ENCODE measurements at places on chromosomes 3 and 15.
A peak's percentile ranks its signal among the peaks of the same experiment; 100 is the strongest.

DNA sequence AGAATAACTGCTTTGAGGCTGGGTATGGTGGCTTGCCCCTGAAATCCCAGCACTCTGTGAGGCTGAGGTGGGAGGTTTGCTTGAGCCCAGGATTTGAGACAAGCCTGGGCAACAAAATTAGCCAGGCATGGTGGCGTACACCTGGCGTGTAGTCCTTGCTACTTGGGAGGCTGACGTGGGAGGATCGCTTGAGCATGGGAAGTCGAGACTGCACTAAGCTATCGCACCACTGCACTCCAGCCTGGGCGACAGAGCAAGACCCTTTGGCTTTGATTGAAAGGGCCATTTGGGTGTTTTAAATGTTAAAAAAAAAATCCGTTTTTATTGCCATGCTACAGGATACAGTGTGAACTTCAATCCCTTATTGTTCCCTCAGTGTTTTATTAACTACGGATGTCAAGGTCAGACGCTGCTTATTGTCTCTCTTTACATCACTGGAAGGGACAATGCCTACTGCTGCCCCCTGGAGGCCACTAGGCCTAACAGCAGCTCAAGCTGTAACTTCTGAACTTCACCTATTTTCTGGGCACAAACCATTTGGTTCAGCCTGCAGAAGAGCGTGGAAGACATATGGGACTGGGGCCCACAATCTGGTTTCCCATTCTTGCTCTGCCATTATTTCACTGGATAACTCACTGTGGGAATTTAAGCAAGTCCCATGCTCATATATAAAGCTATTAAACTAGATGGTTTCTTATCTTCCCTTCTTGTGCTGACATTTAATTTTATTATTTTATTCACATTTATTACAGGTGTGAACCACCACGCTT, 15.3 kb upstream of the IREB2 start:
- peak; percentile 76 for DNase-seq

DNA sequence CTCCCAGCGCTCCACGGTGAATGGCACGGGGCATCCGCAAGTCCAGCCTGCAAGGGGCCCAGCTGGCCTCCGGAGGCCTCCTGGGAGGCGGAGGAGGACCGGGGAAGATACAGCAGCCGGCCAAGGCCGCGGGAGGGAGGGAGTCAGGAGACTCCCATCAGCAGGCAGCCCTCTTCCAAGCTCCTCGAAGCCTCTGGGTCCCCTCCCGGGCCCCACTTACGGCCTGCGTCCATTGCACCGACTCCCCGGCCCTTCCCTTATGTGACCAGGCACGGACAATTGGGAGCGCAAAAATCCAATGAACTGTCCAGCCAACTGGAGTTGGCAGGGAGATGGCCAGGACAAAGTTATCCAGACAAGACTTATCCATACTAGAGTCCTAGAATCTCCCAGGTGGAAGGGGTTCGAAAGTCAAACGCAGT, 668 bp downstream of the MFGE8 start:
- DNase-seq, result no peak

- DNase-seq, result no peak
Observed at GRCh38 chr3:72154391-72155335, 369.7 kb upstream of the PROK2 start.

GRCh38 chr3:142447301-142447851, 461 bp downstream of the XRN1 start:
- peak; percentile 50 for DNase-seq

- DNase-seq, result no peak
Observed at GRCh38 chr3:69276884-69277283, 109.0 kb downstream of the FRMD4B start.

DNA sequence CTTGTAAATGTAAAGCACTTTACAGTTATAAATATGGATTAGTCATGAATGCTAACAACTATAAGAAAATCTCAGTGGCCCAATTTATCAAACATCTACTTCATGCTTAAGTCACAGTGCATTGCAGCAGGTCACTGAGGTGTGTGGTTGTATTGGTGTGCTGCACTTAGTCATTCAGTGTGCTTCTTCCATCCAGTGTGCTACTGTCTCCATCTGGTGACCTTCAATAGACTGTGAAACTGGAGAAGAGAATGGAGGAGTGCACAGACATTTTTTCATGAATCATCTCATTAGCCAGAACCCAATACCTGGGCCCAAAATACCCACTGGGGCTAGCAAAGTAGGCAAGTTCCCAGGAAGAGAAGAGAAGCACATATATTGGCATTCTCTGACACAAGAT, 199.6 kb downstream of the SHOX2 start:
- no peak for DNase-seq

DNA sequence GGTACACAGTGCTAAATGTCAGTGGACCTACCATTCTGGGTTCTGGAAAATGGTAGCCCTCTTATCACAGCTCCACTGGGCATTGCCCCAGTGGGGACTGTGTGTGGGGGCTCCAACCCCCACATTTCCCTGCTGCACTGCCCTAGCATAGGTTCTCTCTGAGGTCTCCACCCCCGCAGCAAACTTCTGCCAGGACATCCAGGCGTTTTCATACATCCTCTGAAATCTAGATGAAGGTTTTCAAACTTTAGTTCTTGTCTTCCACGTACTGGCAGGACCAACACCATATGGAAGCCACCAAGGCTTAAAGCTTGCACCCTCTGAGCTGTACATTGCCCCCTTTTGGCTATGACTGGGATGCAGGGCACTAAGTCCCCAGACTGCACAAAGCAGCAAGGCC, 788.2 kb upstream of the ALCAM start:
- DNase-seq, result peak; percentile 6

DNA sequence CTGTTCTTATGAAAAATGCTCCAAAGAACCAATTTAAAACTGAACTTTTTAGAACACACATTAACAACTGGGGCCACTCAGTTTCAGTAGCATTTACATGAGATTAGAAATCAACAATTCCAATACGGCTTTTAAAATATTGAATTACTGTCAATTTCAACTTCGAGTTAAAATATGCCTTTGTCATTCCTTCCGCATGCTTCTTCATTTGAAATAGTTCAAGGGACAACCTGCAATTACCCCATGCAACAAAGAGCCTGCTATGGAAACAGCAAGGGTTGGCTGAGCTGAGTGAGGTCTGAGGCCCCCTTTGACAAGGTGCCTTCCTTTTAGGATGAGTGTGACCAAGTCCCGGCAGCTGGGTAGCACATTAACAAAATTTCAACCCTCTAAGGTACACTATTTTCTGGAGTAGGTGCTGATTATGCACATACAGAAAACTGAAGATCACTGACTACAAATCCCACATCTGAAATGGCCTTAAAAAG, 11.6 kb downstream of the PDCD10 start:
- no peak for DNase-seq

- DNase-seq, result no peak
Observed at GRCh38 chr3:82259994-82260393, 498.5 kb upstream of the GBE1 start.

DNA sequence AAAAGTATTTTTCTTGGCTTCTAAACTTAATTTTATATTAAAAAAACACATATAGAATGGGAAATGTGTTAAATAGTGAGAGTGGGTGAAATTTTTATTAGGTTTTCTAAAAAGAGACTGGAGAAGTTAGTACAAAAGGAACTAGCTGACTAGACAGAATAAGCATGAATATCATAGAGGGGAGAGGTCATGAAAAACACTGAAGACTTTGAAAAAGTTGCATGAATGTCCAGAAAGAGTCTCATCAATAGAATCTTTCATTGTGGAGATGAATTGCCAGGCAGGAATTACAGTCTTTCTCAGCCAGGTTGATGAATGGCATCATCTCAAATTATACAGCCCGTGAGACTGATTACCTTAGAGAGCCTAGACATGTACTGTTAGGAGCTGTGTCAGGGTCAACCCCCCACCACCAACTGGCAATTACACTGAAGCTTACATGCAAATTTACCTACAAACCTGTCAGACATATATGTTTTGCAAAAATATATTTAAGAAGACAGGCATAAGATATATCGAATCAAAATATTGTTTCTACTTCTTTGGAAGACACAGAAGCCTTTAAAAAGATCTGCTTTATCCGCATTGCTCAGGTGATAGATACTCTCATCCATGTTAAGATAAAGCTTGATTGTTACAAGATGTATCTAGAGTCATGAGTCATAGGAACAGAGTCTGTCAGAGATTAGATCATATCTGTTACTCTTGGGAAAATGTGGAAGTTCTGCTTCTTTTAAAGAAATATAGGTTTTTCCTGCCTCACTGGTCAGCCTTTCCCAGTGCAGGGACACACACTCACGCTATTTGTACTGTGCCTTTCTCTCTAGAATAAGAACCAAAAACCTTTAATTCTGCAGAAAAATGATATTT, 34.8 kb upstream of the PFN2 start:
- DNase-seq, result peak; percentile 60

DNA sequence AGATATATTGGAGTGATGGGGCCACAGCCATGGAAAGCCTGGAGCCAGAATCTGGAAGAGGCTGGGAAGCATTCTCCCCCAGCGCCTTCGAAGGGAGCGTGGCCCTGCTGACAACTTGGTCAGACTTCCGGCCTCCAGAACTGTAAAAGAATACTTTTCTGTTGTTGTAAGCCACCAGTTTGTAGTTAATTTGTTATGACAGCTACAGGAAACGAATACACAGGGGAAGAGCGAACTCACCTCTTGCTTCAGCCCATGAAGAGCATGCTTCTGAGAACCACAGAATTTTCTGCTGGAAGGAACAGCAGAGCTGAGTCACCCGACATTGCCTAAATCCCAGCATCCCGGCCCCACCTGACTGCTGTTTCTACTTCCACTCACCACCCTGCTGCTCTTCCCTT, 501.7 kb downstream of the SHQ1 start:
- no peak for DNase-seq

DNA sequence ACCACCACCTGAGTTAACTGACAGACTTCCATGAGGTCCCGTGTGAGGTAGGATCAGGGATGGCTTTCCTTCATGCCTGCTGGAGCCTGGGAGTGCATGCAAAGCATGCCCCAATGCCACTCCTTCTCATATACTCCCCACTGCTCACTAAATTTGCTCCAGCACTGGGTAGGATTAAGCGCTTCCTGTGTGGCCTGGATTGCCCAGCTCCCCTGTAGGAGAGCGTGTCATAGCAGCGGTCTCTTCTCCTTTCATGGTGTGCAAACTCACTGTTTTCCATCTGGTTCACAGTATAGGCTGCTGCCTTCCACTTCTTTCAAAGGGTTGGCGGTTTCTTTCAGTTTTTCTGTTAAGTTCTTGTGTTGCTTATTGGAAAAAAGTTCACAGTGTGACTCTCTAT, 34.1 kb upstream of the ABI3BP start:
- DNase-seq, result no peak

DNA sequence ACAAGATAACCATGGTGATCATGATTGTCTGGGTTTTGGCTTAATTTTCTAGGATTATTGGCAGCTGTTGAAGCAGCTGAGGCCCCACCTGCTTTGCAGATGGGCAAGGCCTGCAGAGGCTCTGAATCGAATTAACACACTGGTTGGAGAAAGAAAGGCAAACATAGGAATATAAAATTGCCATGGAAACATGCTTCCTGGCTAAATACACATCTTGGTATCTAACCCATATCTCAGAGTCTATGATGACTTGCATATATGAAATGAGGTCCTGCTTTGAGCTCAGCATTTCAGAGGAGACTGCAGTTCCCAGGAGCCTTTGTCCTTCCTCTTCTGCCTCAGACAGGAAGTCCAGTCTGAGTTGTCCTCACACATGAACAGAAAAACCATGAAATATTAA, 24.3 kb upstream of the SV2B start:
- no peak for DNase-seq

- DNase-seq, result no peak
Observed at GRCh38 chr3:99720985-99721632, 82.7 kb downstream of the COL8A1 start.

DNA sequence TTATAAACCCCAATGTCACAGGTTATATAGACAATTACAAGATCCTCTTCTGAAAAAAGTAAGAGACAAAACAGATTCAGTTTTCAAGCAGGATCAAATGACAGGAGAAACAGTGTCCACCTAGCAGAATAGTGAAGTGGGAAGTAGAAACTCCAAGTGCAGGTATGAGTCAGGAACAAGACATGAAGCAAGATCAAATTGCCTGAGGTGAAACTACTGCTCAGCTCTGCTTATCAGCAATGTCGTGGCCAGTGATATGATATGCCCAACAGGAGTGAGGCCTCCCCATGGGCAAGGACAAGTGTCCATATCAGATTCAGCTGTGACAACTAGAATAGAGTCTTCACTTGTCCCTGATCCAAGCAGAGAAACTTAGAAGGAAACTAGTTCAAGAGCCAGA, 100.0 kb downstream of the ZMAT3 start:
- DNase-seq, result no peak

- DNase-seq, result no peak
Observed at GRCh38 chr15:68412218-68412617, 19.7 kb downstream of the ITGA11 start.

DNA sequence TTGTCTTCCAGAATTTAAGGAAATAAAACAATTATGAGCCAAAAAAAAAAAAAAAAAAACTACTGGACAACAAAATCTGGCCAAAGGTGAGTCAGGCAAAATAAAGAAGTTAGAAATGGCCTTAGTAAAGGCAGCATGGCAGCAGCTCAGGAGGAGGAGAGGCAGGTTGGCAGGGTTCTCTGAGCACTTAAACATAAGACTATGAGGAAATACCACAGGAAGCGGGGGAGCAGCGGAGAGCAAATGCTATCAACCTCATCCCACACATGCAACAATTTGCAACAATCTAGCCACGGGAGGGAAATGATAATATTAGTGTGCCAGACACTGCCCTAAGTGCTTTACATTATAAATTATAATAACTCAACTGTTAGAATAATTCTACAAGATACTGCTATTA, 247.3 kb upstream of the NSMCE3 start:
- no peak for DNase-seq

- DNase-seq, result no peak
Observed at GRCh38 chr3:42195879-42196330, 70.1 kb downstream of the CCK start.

DNA sequence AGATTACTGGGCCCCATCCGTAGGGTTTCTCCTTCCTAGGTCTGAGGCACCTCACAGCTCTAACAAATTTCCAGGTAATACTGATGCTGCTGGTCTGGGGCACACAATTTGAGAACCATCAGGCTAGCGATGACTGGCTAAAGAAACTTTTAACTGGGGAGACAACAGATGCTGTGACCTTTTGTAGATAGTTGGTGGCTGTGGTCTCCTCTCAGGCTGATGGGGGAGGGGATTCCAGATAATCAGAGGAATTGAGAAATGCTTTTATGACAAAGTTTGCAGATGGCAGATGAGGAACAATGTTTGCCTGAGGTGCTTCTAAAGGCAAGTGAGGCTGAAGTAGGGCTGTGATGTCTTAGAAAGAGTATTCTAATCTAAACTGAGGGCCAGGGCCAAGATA, 13.8 kb upstream of the CCR9 start:
- DNase-seq, result no peak

All from SK-MEL-5 (cell line).